ENCODE measurements at places on chromosomes 4 and X.
A peak's percentile ranks its signal among the peaks of the same experiment; 100 is the strongest.

- no peak for DNase-seq
Measured at GRCh38 chr4:78293821-78294301, 236.7 kb downstream of the FRAS1 start.

- no peak for DNase-seq
Measured at GRCh38 chr4:68810919-68811318, 4.9 kb upstream of the UGT2B10 start.

DNA sequence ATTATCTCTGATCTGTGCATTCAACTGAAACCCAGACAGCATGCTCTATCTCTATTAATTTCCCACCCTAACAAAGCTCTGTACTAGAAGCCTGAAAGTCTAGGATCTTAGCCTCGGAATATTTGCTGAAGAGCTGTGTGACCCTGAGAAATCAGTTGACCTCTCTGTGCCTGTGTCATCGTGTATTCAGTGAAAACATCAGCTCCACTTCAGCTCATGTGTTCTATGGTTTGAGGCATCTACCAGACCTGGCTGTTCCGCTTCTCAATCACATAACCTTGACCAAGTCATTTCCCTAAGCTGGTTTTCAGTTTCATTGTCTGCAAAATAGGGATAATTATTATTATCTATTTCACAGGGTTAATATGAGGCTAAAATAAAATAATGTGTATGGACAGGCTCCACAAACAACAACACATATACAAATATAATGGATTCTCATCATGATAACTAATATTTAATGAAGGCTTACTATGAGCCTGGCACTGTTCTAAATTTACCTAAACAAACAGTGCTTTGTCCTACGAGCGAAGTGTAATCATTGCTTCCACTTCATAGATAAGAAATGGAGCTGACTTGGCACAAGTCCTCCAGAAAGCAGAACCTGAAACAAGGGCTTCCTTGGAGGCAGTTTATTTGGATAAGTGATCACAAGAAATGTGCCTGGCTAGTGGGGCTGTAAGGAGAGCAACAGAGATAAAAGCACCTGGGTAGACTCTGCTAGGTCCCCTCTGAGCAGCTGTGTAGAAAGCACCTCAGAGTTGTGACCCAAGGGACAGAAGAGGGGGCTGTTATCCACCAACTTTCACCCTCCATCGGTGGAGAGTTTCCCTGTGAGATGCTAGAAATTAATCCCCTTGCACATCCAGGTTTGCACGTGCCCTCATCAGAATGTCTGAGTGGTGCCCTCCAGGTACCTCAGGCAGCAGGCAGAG, 356.9 kb downstream of the RAB28 start:
- peak; percentile 56 for DNase-seq

GRCh38 chrX:42708222-42708621, 69.7 kb downstream of the PPP1R2C start:
- DNase-seq, result peak; percentile 78

DNA sequence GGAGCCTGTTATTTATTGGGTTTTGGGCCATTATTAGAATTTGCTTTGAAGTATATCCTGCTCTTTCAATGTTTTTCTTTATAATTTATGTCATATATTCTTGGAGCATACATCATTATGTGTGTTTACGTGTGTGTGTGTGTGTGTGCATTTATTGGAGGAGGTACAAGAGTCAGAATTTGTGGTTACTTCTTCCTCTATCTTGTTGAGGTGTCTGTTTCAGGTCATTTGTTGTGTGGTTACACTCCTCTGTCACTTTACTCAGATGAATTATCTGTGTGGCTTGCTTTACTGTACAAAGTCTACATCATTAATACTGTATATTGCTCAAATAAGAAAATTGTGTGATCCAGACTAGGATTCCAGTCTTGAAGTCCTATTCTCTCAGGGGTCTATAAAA, 1957.4 kb upstream of the TENM3 start:
- DNase-seq, result no peak

DNA sequence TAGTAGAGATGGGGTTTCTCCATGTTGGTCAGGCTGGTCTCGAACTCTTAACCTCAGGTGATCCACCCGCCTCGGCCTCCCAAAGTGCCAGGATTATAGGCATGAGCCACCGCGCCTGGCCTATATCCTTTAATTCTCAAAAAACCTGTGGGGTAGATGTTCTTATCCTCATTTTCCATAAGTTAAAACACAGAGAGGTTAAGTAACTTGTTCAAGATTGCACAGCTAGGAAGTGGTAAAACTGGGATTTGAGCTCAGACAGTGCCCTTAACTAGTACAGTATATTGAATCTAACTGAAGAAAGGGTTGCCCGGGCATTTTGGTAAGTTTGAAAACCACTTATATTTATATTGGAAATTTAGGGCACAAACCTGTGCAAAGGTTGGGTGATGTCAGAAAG, 116.0 kb downstream of the GLUD2 start:
- DNase-seq, result no peak

DNA sequence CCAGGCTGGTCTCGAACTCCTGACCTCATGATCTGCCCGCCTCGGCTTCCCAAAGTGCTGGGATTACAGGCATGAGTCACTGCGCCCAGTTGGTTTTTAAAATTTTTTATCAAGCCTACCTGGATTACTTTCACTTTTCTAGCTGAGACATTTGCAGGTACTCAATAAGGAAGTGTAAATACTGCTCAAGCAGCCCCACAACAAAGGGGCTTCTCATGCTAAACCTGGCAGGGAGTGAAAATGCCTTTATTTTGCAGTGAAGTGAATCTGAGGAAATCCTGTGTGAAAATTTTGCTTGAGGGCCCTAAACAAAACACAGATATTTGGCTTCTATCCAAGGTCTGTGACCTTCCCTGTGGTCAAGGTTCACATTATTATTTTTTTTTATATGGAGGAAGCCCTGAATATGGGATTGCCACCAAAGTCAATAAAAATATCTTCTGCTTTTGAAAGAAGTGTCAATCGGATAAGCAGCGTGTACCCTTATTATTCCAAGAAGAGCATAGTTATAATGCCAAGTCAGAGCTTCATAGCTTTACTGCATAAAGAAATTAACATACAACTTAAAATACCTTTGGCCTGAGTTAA, 481.0 kb downstream of the SH2D1A start:
- DNase-seq, result peak; percentile 23

Measured in LNCaP clone FGC (cell line).